Fibroblast of villous mesenchyme (primary cell): ENCODE measurements at places on chromosomes 2 and 18. TPM values are rescaled to one million over a fixed set of nuclear protein-coding genes. Genes with fewer than 3 reads are reported as not detected.

GRCh38 chr2:28463893-28464292 is 32.0 kb upstream of the PLB1 start:
- peak; percentile 87 for DNase-seq

- no peak for DNase-seq
These were observed 80.8 kb upstream of the AGAP1 start for GRCh38 chr2:235413064-235413463.

GRCh38 chr2:68937346-68938055 is 15.2 kb downstream of the GKN2 start:
- DNase-seq = no peak

DNA sequence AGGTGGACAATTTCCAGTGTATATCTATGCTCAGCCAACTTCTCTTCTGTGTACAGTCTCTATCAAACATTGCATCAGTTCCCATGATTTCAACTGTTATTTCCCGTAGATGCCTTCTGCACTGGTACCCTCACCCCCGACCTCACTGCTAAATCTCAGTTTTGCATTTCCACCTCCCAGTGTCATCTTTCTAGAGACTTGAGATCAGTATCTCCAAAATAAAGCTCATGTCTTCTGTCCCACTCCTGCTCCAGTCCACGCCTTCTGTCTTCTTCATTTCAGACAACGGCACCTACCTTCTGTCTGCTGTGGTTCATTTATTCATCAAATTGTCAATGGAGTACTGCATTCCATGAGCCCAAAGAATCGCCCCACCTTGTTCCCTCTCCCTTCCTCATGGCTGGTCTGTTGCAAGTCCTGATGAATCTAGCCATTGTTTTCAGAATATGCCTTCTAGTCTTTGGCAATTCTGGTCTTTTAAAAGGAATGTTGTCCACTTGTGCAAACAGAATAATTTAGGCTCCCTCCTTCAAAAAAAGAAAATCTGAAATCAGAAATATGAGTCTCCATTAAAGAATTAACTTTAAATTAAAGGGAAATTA is 23.3 kb upstream of the NPAS2 start:
- DNase-seq = no peak

- DNase-seq = no peak
These were observed 8.0 kb downstream of the PDCD1 start for GRCh38 chr2:241850544-241851324.

DNA sequence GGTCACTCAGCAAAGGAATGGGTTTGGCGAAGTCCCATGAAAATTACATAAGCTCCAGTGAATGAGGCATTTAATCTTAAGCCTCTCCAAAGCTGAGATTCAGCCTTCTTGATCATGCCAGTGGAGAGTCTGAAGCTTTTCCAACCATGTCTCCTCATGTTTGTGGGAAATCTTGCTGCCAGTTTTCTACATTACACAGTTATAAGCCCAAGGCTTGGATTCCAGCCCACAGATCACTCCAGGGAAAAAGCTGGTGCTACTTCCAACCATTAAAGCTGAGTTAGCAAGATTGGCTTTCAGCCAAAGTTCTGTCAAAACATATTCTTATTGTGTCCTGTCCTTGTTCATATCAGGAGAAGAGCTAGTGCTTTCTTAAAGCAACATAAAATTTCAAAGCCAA is 293.8 kb downstream of the LRRTM4 start:
- DNase-seq = peak; percentile 1

DNA sequence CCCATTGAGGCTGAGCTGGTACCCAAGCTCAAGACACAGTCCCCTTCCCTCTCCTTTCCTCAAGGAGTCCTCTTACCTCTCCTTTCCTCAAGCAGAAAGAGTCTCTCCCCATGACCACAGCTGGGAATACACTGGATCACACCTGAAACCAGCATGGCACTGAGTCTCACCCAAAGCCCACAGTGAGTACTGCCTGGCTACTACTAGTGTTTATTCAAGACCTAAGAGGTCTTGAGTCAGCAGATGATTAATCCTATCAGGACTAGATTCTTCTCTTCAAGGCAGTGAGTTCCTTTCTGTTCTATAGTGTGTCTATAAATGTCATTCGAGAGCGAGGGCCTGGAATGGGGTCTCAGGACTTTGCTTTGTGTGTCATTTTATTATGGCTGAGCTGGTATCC is 111.4 kb downstream of the METTL4 start:
- DNase-seq = no peak

DNA sequence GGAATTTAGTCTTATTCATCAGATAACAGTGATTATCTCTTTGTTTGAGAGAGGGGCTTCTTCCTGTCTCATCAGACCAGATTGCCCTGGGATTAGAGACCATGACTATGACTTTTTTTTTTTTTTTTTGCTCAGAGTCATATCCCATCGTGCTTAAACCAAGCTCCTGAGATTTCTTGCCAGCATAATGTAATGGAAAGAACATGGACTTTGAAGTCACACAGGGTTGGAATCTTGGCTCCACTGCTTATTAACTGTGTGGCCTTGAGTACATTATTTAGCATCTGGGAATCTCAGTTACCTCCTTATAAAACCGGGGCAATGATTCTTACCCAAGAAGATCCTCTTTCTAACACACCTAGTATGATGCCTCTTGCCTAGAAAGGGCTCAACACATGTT is 268.3 kb downstream of the DYSF start:
- no peak for DNase-seq

- DNase-seq = no peak
These were observed 602.2 kb downstream of the XIRP2 start for GRCh38 chr2:167490455-167490854.

DNA sequence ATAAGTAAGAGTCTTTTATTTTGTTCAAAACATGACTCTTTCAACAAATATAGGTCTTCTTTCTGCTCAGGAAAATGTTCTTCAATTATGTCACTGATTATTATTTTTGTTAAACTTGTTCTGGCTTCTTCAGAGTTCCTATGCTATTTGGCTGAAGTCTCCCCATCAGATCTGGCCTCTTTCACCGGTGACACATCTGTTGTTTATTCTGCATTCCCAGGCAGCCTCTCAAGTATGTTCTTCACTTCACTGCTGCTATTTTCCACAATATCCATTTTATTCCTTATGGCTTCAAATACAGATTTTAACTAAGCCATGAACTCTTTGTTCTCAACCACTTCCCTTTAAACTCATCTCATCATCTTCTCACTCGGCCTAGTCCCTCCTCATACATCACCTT is 45.7 kb downstream of the HDAC4 start:
- DNase-seq = peak; percentile 84

DNA sequence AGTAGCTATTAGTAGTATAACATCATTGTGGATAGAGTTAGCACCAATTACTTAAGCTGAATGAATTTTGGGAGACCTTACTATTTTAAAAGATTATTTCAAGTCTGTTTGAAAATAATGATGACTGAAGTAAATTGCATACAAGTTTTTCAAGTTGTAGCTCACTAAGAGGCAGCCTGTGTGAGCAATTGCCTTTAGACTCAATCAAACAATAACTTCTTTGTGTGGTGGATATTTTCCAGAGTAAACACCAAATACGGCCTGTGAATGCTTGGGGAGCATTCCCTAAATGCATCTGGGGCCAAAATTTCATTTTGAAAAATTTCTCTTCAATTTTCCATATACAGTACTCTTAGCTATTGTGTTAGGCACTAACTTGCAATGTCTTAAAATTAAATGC is 7.9 kb downstream of the SERPINB12 start:
- no peak for DNase-seq

GRCh38 chr2:67318993-67319481 is 78.1 kb upstream of the ETAA1 start:
- no peak for DNase-seq

GRCh38 chr2:189466656-189467055 is 25.4 kb downstream of the WDR75 start:
- DNase-seq = peak; percentile 51

- DNase-seq = no peak
These were observed 366.9 kb upstream of the HNRNPA3 start for GRCh38 chr2:176845718-176846117.

GRCh38 chr2:8643996-8644356 is 37.9 kb upstream of the ID2 start:
- no peak for DNase-seq

DNA sequence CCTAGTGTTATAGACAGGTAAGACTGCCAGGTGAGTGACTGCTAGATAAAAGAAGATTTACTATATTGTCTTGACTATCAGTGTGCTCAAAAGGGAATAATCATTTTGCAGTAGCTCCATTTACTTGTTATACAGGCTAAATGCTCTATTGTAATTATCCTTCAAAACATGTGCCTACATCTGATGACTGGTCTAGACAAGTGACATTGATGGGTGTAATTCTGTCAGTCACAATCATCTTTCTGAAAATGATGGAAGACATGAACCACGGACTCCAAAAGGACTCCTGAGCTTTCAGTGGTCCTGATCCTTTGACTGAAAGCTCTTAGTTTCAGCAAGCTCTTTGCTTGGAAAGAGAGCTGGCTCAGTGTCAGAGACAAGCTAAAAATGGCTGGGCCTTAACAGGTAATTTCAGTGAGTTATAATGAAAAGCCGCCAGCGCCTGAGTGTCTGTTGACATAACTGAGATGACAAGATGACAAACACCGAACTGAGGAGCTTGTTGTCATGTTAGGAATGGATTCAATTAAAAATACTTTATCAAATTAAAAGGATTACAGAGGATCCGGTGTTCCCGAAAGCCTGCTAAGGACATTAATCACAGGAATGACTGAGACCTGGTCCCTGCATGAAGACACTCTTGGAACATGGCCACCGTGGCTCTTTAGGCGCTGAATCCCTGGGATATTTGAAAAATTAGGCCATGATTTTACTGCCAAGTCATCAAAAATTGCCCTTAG is 141.7 kb downstream of the CMPK2 start:
- DNase-seq = peak; percentile 10

DNA sequence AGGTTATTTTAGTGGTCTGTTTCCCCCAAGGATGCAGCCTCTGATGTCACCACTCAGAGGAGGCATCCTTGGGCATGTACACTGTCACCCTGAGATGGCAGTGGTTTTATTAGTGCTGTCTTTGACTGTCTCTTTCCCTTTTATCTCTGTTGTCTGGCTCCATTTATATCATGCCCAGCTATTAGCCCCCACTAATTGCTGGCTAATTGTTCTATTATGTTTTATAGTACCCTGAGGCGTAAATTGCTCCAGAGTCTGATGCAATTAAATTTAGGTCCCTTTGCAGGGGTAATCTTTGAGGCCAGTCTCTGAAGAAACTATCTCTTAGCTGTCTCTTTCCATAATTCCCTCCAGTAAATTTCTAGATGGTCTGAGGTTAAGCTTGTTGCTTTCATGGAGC is 301.0 kb upstream of the KLHL29 start:
- DNase-seq = no peak

DNA sequence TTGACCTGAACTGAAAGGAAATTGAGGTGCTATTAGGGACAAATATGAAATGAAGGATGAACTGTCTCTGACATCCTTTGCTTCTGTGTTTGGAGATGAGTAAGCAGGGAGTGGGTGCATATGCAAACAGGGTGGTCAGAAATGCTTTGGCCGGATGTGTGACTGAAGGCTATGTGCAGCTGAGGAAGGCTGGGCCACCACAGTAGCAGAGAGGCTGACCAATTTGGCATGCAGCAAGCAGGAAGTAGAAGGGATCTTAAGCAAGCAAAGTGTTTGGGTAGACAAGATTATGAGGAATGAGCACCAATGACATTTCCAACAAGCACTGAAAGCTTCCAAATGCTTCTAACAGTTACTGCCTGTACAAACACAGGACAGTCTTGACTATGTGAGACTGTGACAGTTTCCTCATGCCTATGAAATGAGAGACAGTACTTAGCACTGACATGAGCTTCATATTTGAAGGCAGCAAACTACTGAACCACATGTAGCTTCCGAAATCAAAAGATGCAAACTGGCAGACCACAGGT is 3.3 kb upstream of the ACTR3 start:
- peak; percentile 74 for DNase-seq

GRCh38 chr2:15923597-15923996 is 16.8 kb upstream of the MYCN start:
- no peak for DNase-seq

DNA sequence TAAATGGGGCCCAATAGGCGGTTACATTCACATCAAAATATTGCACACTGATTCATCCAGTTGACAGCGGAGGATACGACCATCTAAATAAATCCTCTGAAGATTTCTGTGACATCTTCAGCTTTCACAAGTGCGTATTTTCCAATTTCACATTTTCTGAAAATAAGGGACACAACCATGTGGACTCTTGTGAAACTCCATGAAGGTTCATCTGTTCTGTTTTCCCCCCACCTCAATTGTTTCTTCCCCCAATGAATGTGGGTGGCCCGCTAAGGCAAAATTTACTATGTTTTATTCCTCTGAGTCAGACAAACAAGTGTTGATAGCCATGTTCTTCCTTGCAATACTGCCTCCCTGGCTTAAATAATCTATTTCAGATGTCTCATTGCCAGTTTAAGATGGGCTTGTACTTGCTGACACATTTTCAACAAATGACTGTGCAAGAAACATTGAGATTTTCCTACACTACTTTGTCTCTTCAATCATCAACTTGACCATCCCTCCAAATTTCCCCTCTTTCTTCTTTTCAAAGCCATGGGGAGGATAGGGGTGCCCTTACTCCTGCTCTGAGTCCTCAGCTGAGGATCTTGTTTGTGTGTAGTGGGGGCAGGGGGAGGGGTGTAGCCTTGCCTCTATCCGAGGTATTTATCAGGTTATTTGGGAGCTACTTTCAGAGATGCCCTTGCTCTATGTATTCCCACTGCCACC is 78.2 kb downstream of the BCL11A start:
- no peak for DNase-seq

DNA sequence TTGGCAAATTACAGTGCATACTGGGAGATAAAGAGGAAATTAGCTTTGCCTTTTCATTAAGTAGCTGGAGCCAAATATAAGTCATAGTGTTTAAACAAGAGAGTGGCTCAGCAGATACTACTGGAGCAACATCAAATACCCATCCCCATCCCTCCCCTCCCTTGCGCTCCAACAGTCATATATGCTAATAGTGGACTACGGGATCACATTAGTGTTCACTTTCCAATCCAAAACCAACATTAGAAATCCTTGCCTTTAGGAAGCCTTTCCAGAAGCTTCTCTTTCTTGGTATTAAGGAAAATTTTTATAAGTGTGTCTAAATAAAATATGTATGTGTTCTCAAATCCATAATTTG is 1669.3 kb downstream of the SUCLG1 start:
- peak; percentile 3 for DNase-seq

GRCh38 chr2:239290618-239291474 is 110.0 kb downstream of the HDAC4 start:
- no peak for DNase-seq

GRCh38 chr2:224217233-224217961 is 178.3 kb upstream of the SERPINE2 start:
- DNase-seq = peak; percentile 37

Gene RAB27B
- 3.9 and 6.5 TPM in 2 replicates for total RNA-seq

Gene CTAGE1
- total RNA-seq = 0.43 TPM in 1 of 2 replicates, not detected in the other

Gene INPP5D
- total RNA-seq = under 0.01 and 0.64 TPM in 2 replicates

Gene DSG3
- under 0.01 TPM in 2 replicates for total RNA-seq

Gene EML6
- total RNA-seq = 0.32 and 1.3 TPM in 2 replicates

Gene ELOA2
- total RNA-seq = not detected in 2 replicates

Gene CFAP210
- total RNA-seq = not detected in 2 replicates

Gene CYBRD1
- total RNA-seq = 113 and 189 TPM in 2 replicates
